ENCODE measurements at places on chromosomes 4 and X.

GRCh38 chrX:120560405-120560841 is 339 bp downstream of the CUL4B start:
- no peak for DNase-seq

GRCh38 chr4:3233391-3234071 is 15.4 kb upstream of the MSANTD1 start:
- no peak for DNase-seq

DNA sequence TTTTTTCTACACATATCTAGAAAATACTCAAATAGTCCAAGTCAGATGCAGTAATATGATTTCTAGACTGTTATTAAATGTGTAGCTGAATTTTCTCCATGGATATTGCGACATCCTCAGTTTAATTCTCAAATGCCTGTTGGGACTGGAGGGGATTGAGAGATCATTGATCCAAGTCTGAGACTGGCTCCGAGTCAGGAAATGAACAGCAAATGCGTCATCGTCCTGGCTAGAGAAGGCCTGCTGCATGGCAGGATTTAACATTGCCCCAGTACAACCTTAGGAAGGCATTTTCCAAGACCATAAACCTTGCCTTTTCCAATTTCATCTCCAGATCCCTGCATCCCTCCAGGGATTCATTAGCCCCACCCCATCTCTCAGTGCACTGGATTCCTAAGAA is 56.6 kb upstream of the SLC6A14 start:
- no peak for DNase-seq

DNA sequence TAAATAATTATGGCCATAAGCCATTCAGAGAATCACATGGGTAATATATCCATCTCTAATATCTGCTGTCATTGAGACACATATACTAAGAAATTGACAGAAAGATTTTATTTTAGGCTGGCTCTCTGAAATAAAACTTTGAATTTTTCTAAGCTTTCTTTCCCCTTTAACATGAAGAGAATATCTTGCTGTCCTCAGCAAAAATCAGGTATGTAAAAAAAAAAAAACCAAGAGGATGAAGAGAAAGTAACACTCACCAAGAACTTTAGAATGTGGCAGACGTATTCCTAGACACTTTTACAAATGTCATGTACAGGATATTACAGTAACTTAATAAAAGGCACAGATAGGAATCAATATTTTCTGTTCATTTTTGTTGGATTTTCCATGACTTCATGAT is 65.8 kb downstream of the EPHA5 start:
- DNase-seq, result no peak

DNA sequence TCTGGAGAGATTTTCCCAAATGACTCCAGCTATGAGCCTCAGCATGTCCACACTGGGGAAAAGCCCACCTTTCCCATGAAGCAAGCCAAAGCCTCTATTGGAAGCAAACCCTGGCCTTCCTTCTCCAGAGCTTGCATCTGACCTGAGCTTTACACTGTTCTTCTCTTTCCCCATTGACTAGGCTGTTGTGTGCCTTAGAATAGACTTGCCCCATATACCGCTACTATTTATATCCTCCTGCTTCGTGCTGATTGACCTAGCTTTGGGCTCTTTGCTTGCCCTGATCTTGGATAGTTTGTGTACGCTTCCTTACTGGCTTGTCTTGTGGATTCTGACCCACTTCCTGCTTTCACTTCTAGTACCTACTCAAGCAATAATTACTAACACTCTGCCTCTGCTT is 30.9 kb downstream of the FAM9B start:
- DNase-seq, result no peak

- no peak for DNase-seq
Measured at GRCh38 chrX:132652871-132653270, 164.0 kb upstream of the MBNL3 start.

- no peak for DNase-seq
Measured at GRCh38 chr4:124965497-124965891, 253.0 kb upstream of the ANKRD50 start.

GRCh38 chr4:187268940-187269339 is 545.3 kb upstream of the FAT1 start:
- DNase-seq, result no peak

- no peak for DNase-seq
Measured at GRCh38 chrX:22196149-22196548, 76.6 kb upstream of the CBLL2 start.

DNA sequence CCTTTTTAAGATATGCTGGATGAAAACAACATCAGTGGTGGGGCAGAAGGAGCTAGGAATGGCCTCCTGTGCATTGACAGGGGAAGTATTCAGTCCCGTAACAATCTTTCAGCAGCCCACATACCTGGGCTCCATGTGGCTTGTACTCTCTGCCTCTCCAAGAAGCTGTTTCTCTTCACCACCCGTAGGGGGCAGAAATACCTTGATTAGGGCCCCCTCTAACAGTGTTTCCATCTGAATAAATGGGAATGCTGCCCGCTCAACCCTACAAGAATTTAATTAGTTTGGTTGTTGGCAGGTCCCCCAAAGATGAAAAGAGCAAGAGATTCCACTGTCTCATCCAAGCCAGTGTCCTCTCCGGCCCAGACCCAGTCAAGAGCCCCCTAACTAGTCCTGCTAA is 155.2 kb downstream of the SMIM20 start:
- no peak for DNase-seq

- DNase-seq, result no peak
Measured at GRCh38 chr4:102172341-102172740, 172.9 kb downstream of the SLC39A8 start.

DNA sequence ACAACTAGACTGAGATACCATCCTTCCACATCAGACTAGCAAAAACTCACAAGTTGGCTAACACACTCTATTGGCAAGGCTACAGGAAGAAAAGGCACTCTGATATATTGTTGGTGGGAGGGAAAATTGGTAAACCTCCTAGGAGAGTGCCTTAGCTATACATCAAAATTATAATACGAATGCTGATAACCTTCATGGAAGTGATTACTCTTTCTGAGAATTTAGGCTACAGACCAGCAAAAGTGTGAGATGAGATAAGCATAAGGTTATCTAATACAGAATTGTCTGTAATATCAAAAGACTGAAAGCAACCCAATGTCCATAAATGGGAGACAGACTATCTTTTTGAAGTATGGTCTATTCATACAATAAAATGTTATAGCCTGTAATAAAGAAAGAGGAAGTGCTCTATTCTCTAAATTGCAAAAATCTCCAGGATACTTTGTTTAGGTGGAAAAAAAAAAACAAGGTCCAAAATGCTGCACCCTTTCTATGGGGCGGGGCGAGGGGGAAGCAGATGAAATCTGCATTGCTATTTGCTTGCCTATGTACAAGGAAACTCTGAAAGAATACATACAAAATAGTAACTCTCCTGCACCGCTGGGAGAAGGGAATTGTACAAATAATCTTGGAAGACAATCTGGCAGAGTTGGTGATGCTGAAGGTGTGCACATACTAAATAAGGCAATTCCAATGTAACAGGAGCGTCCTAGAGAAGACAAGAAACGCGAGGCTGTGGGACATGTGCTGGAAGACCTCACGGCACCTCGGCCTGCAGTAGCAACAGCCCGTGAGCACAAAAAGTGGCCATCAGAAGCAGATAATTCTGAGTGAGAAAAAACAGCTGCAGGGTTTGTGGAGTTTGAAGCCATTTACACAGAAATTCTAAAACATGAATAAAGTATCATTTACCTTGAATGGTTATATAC is 109.7 kb downstream of the AFAP1 start:
- DNase-seq, result no peak

DNA sequence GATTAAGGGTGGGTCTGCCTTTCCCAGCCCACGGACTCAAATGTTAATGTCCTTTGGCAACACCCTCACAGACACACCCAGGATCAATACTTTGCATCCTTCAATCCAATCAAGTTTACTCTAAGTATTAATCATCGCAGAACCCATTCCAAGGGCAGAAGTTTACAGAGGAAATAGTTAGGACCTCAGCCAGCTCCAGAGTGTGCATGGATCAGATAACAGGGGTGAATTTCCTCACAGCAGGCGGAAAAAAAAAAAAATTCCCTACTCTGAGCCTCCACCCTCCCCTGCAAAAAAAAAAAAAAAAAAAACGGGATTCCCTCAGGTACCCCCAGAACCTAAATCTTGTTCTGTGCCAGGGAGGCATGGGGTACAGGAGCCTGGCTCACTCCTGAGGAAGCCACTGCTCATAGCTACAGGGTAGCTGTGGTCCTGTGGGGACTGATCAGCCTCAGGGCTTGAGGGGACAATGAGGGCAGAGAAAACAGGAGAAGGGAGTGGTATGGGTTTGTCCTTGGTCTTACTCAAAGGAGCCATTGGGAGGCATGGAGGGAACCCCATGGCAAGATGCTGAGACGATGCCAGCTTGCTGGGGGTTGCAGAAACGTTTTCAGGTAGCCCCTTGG is 113.0 kb downstream of the DHRSX start:
- no peak for DNase-seq

- peak; percentile 44 for DNase-seq
Measured at GRCh38 chr4:112099701-112100297, 45.5 kb upstream of the FAM241A start.

GRCh38 chrX:72159769-72160168 is 21.8 kb upstream of the PIN4 start:
- DNase-seq, result no peak

DNA sequence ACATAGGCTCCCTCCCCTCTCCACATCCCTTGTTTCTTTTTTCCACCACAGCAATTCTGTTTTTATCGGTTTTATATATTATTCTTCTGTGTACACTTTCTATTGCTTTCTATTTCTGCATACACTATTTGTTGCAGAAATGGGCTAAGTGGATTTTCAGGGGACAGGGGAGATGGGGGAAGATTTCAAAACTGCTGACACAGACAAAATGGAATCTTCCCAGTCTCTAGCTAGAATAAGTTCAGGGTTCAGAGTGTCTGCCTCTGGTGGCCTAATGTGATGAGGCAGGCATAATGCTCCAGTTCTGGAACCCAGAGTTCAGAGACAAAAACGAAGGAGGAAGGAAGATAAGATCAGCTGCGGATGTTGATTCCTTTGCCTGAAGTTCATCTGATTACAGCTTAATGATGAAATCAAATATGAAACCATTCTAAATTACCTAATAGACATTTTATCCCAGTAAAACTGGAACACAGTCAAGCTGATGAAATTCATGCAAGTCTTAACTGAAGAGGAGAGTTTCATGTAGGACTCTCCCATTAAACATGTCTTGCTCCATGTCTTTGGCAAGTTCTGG is 447.1 kb downstream of the AFF2 start:
- no peak for DNase-seq

DNA sequence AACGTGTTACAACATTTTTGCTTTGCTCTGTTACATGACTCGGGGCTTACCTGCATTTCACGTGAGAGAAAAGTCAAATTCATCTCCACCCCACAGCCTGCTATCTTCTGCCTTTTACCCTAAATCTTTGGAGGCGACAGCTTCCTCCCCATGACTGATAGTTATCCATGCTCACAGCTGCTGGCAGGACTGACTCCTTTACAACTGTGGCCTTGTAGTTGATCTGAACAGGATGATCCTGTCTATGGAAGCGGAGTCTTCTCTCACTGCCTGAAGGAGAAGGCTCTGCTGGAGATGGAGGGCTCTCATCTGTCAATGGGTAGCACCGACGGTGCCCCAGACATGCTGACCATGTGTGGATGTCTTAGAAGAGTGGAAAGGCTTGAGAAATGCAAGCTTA is 151.0 kb downstream of the CBR4 start:
- DNase-seq, result no peak

GRCh38 chr4:56674984-56675383 is 6.1 kb downstream of the HOPX start:
- no peak for DNase-seq

DNA sequence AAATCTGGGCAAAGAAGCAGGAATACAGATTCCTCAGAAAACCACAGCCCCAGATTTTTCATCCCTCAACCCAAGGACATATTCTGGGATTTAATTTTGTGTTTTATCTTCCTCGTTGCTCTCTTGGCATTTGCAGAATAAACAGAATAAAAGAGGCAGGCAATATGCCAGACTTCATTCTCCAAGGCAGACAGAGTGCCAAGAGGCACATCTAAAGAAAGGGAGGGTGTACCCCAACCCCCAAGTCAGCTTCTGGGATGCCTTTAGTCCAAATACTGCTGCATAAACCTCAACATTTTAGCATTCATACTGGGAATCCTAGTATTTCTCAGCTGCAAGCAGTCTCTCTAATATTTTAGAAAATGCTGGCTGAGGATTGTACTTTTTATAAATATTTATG is 629.2 kb downstream of the KLHL13 start:
- DNase-seq, result no peak

GRCh38 chr4:153522802-153523094 is 56.6 kb downstream of the TMEM131L start:
- no peak for DNase-seq

DNA sequence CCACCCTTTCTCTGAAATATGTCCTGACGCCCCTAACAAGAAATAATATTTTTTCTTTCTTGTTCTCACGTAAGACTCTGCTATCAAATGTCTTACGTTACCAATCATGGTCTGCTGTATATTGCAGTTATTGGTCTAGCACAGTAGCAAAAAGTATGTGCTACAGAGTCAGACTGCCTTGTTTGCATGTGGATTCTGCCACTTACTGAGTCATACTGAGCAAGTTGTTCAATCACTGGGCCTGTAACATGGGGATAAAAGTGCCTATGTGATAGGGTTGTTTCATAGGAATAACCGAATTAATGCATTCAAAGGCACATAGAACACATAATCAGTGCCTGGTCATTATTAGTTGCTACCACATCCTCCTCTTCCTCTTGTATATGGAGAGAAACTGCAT is 14.1 kb downstream of the RPGR start:
- no peak for DNase-seq

GRCh38 chr4:73445383-73446335 is 9.6 kb downstream of the AFP start:
- DNase-seq, result no peak

GRCh38 chr4:185775792-185776555 is 36.0 kb downstream of the SORBS2 start:
- DNase-seq, result no peak

DNA sequence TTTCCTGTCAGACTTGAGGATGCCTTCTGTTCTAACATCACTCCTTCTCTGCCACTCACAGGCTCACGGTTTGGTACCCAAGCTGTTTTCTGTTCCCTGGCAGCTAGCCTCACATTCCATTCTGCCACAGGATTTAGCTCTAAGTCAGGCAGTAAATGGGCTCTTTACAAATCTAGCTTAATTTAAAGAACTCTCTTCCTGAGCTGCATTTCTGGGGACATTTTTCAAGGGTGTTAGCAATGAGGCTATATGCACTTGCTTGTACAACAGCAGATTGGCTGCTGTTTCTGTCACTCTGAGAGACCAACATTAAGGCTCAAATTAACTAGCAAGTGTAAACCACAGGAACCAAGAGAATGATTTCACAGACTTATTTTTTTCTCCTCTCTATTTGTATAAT is 337.8 kb upstream of the NOCT start:
- DNase-seq, result no peak

DNA sequence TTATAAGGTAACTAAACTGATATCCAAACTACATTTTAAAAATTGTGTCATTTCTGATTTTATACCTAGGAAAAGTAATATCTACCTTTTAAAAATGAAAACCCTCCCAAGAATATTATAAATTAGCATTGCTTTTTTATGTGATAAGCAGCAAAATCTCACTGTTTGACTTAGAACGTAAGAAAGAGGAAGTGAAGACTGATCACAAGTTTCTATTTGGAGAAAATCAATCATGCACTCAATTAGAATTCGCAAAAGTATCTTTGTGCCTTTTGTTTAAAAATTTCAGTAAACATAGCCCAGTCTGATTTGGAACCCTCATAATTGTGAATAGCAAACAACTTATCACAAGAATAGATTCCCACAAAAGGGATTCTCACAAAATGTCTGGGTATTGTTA is 142.7 kb downstream of the TENM3 start:
- no peak for DNase-seq

GRCh38 chrX:112798736-112799135 is 41.9 kb downstream of the AMOT start:
- no peak for DNase-seq

All from NCI-H2081 treated with DMSO at 0.1 percent for 48 hours (cell line).